GM12892 (cell line): ENCODE measurements at places on chromosomes 4 and X.

DNA sequence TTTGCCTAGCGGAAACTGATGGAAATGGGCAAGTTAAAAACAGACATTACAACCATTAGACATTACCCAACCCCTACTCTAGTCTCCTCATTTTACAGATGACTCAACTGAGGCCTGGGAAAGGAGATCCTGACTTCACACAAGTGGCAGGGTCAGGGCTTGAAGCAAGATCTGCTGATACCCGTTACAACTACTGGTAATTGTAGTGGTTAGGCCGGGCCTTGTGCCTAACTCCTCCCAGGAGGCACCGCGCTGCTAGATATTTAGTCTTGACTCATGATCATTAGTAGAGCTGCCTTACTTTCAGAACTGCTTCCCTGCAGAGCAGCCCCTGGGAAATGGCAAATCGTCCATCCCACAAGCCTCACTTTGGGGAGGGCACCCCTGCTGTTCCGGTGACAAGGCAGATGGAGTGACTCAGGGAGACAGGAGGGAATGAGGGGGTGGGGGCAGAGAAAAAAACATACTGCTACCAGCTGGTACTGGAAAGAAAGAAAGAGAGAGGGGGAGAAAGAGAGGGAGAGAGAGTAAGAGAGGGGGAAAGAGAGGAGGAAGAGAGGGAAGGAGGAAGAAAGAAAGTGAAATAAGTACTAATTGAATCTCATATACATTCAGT lies 12.2 kb downstream of the ARHGEF6 start:
- DNase-seq = no peak

- DNase-seq = no peak
Measured at GRCh38 chr4:1285790-1286553, 3.7 kb upstream of the MAEA start.

DNA sequence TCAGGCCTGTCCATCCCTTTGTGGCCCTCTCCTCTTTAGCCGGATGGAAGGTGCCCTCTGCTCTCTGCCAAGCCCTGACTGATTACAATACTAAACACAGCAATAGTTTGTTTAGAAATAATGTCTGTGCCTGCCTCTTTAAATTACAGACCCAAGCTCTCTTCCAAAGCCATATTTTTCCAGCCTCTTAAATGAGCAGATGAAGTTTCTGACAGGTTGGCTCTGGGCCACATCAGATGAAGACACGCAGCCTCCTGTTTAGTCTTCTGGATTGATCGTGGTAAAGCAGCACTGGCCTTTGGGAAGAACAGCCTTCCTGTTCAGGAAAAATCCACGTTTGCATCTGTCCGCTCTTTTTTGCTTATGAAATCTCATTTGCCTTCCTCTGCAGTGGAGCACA lies 133.6 kb downstream of the CPE start:
- no peak for DNase-seq

DNA sequence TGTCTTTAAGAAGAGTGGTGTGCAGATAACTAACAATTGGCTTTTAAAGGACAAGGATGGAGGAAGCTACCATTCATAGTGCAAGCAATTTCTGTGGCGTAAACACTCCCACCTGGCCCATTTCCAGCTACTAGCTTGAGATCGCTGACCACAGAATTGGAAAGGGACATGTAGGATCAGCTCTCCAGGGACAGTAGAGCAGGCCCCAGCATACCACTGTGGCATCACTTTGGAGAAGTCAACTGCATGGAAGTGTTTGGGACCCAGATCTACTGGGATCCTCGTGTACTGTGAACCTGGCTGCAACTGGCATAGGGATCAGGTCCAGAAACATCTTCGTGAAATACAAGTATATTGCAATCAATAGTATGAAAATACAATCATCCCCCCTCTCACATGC lies 515.0 kb downstream of the INPP4B start:
- no peak for DNase-seq

- no peak for DNase-seq
Measured at GRCh38 chr4:3176367-3177229, 72.4 kb upstream of the MSANTD1 start.

DNA sequence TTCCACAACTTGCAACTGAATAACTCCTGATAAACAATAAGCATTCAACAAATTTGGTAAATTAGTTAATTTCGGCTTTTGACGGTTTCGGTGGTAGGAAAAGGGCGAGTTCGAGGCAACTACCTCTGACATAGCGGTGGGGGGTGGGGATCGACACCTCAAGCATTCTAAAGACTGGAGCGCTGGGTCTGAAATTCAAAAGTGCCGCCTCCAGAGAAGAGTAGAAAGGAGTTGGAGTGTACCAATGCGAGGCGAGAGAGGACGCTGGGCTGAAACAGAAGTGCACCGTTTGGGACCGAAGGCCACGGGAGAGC lies 725 bp downstream of the SMC1A start:
- no peak for DNase-seq

DNA sequence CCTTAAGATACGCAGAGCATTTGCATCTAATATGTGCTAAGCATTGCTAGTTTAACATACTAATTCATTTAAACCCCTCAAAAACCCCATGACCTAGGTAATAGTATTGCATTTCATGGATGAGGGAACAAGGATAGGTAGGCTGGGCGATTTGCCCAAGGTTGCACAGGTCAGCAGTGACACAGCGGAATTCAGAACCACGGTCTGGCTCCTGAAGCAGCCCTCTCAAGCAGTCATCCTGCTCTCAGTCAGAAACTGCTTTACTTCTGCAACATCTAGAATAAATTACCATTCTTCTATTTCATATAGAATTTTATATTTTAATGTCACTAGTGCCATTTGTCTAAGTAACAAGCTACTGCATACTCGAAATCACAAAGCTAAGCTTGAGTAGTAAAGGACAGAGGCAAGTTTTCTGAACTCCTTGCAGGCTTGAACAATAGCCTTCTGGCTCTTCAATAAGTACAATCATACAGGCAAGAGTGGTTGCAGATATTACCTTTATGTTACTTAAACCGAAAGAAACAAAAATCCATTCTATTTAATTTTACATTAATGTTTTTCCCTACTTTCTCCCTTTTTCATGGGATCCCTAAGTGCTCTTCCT lies 555 bp upstream of the SPP1 start:
- no peak for DNase-seq

DNA sequence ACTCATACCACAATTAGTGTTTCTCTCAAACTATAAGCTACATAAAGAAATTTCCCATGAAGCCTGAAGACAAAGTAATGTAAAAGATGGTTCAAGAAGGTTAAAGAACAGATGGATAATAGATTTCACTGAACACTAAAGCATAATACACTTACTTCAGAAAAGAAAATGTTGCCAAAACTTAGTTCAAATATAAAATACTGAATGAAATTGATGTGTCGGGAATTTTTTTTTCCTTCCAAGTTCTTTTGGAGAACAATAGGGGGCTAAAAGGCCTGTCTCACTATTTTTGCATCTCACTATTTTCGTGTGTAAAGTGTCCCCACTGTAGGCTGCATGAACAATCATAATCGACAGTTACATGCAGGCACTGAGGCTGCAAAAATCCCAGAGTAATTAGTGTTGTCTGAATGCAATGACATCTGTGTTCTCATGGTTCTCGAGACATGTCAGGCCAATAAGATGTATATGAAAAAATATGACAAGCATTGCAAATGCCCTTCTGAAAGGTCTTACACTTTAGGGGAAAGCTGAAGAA lies 11.9 kb upstream of the MAB21L2 start:
- no peak for DNase-seq

DNA sequence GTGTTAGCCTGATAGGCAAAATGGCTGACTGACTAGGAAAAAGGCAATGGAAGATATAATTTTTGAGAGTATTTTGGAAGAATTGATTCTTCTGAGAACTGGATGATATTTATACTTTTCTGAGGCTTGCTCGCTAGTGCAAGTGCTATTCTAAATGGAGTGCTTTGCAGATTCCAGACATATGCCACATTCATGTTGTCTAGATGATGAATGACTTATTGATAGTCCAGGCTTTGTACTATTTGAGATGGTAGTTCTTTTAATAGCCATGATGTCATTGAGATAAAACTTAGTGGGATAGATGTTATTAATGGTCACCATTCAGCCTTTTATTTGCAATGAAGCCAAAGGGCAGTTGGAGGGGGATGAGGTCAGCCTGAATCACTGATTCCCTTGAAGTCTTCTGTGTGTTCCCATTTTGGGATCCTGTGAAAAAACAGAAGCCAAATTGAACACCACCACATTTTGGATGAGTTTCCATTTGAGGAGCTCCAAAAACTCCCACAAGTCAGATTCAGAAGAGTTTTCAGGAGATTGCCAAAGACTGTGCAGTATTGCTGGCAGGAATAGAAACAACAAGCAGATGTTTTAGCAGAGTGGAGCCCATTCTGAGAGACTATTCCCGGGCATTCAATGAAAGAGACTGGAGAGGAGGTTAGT lies 184.1 kb downstream of the IL1RAPL2 start:
- no peak for DNase-seq

GRCh38 chr4:104848597-104849225 lies 298.0 kb upstream of the TET2 start:
- DNase-seq = no peak

- no peak for DNase-seq
Measured at GRCh38 chr4:8323947-8324555, 54.5 kb downstream of the HTRA3 start.

DNA sequence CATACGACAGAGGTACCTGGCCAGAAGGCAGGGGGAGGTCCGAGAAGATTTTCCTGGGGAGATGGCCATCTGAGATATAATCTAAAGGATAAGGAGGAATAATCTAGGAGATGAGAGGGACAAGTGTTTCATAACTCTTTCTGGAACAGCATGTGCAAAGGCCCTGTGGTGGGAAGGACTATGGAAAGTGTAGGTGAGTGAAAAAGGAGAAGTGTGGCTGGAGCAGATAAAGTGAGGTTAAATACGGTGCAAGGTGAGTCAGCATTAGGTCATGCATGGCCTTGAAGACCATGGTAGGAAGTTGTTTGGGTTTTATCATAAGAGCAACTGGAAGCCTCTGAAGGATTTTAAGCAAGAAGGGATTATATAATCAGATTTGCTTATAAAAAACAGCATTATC lies 34.6 kb upstream of the MTM1 start:
- DNase-seq = no peak

- no peak for DNase-seq
Measured at GRCh38 chr4:139655116-139655515, 10.5 kb upstream of the MGST2 start.

DNA sequence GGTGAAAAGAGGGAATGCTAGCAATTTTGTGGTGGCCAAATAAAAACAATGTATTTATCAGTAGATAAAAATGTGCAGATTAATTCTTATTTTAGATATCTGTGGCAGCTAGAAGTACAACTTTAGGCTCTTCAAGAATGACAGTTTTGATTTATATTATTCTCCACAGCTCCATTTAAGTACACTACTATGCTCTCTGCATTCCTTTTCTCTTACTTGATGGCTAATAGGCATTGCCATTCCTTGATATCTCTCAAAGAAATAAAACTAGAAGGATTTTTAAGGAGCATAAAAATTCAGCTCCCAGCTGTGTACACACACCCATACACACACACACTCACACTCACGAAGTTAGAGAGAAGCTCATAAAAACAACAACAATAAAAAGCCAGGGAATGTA lies 59.4 kb upstream of the H2AZ1 start:
- DNase-seq = no peak

- DNase-seq = no peak
Measured at GRCh38 chr4:145847764-145848163, 90.9 kb downstream of the ZNF827 start.

DNA sequence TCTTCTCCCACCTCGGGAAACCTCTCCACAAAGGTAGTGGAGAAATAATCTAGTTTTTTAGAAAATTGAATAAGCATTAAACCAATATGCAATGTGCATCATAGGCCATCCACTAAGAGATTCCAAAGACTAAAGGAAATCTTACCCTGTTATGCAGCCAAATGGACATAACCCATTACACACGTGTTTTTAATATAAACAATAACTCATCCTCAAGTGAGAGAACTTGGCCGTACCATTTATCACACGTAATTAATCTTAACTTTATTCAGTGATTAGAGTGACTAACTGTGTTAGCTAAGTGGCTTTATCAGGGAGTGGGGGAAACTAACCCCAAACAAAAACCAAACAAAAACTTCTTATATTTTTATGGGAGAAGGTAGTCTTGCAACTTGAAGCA lies 57.8 kb downstream of the AFM start:
- DNase-seq = no peak

DNA sequence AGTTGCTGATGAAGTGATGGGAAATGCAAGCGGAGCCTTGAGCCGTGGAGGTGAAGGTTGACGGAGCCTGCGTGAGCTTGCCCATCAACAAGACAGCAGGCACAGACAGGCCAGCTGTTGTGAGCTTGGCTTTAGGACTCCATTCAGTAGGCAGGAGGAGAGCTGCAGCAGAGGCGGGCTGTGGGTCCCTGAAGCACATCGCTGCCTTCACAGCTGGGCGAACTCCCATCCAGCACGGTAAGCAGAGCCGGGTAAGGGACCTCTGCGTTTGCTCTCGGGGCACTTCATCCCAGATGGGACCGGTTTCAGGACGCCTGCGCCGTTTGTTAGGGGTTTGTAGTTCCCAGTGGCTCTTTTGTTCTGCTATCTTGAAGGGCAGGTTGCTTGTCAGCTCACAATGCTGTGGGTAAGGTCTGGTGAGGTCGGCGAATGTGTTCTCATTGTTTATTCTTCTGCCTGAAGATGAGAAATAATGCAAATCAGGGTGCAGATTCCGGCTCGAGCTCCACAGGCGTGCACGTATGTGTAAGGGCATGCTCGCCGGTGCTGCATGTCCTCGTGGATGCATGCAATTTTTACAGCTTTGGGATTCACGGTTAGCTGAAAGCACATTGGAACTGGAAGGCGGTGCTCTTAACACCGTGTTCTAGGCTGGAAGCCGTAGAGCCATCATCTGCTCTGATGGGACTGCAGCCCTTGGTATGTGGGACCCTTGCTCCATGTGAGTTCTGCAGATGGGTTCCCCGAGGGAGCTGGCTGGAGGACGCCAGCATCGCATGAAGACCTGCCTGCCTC lies 54.6 kb upstream of the CLDN34 start:
- no peak for DNase-seq

DNA sequence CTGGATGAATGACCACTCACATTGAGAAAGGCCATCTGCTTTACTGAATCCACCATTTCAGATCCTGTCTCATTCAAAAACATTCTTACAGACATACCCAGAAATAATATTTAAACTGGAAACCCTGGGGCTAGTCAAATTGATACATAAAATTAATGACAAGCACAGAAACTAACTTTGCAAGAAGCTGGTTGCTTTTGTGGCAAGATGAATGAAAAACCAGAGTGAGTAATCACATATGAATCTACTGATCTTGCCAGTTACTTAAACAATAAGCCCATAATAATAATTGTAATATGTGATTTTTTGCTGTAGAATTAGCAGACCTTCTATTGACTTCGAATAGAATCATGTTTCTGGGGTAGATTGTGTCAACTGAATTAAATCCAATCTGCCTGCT lies 235.1 kb downstream of the PPARGC1A start:
- DNase-seq = no peak

- no peak for DNase-seq
Measured at GRCh38 chrX:37380924-37381323, 31.8 kb downstream of the PRRG1 start.

GRCh38 chr4:145423017-145423708 lies 58.5 kb upstream of the SMAD1 start:
- DNase-seq = no peak
